ENCODE measurements at places on chromosomes 16 and 17. TPM values are rescaled to one million over a fixed set of nuclear protein-coding genes. Genes with fewer than 3 reads are reported as not detected.

TMED6 gene
- 1.9 TPM for total RNA-seq

C16orf46 gene
- 2.8 TPM for total RNA-seq

SLC5A11 gene
- total RNA-seq = 3.7 TPM

CBFA2T3 gene
- 4.4 TPM for total RNA-seq

ELMO3 gene
- total RNA-seq = 6.3 TPM

FA2H gene
- 3.4 TPM for total RNA-seq

GRIN2A gene
- 5.3 TPM for total RNA-seq

C17orf78 gene
- total RNA-seq = not detected

EMC8 gene
- total RNA-seq = 40.5 TPM

TM4SF5 gene
- total RNA-seq = 0.53 TPM

RBFOX1 gene
- total RNA-seq = 9.0 TPM

CHST6 gene
- 1.1 TPM for total RNA-seq

YPEL3 gene
- total RNA-seq = 56.3 TPM

CA5A gene
- not detected for total RNA-seq

KRTAP2-1 gene
- not detected for total RNA-seq

SOCS7 gene
- total RNA-seq = 17.3 TPM

KIAA0753 gene
- total RNA-seq = 38.2 TPM

DHRS7C gene
- total RNA-seq = 25.3 TPM

SLC5A2 gene
- 53.8 TPM for total RNA-seq

PIGQ gene
- 76.1 TPM for total RNA-seq

HES7 gene
- total RNA-seq = not detected

TBC1D28 gene
- not detected for total RNA-seq

MARVELD3 gene
- total RNA-seq = 18.3 TPM
